ENCODE measurements at places on chromosomes 2 and 18.

DNA sequence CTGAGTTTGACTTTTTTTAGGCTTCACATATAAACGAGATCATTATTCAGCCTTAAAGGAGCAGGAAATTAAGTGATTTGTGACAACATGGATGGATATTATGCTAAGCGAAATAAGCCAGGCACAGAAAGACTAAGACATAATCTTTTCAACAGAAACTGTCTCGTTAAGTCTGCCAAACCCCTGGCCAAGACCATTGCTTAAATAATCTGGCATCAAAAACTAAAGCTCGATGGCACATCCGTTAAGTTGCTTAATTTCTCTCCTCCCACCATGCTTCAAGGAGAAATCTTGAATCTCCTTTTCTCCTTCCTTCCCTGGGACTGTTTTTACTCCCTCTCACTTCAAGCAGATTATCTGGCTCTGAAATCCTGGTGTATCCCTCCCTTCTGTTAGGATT lies 140.3 kb downstream of the GALNT14 start:
- DNase-seq, result no peak

GRCh38 chr2:49226360-49226759 lies 72.0 kb upstream of the FSHR start:
- DNase-seq, result no peak

GRCh38 chr2:239294571-239295054 lies 106.2 kb downstream of the HDAC4 start:
- no peak for DNase-seq

- no peak for DNase-seq
Measured at GRCh38 chr18:76943542-76944339, 121.4 kb downstream of the ZNF236 start.

GRCh38 chr2:31161637-31162036 lies 23.4 kb upstream of the GALNT14 start:
- no peak for DNase-seq

GRCh38 chr2:16907645-16908282 lies 242.1 kb upstream of the CYRIA start:
- DNase-seq, result no peak

DNA sequence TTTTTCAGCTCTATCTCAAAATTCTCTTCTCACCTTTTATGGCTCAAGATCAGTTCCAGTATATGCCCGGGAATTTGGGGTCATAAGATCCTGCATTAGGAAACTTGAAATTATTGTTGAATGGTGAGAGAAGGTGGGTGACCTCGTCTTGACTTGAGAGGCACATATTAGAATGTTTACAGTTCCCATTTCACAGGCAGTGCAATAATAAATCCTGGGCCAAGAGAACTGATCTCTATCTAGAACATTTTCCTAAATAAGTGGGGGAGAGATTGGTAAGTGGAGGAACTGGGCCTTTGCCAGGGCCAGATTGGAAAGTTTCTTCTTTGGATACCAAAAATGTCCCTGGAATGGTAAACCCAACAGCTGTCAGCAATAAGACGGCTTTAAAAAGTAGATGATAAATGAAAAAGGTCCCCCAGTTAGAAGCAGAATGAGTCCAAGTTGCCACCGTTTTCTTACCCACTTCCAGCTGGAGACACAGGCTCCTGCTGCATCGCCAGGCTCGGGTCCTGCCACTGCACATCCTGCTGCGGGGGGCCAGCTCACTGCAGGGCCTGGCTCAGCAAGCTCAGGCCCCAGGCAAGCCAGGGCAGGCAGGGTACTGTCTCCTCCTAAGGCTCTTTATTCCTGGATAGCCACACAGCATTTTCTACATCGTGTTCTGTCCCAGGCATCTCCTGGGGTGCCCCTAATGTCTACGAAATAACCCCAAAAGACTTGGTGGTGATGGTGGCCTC lies 126.4 kb upstream of the EPAS1 start:
- DNase-seq, result no peak

GRCh38 chr18:32450874-32451273 lies 19.8 kb downstream of the GAREM1 start:
- DNase-seq, result no peak

GRCh38 chr2:117856415-117857210 lies 42.1 kb downstream of the DDX18 start:
- DNase-seq, result no peak

DNA sequence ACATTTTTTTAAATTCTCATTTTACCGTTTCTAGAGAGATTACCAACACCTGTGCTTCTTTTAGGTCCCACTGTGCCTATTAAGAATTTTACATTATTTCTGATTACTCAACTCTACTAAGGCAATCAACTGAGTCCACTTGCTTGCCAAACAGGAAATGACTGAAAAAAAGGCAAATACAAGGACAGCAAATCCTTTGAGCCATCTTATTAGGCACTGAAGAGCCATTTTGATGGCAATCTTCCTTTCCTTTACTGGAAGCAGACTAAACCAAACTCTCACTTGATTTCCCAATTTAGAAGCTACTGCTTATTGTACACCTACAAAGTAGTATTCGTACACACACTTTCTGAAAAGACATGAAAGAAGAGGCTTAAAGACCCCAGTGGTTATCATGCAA lies 121.4 kb upstream of the COL3A1 start:
- DNase-seq, result no peak

DNA sequence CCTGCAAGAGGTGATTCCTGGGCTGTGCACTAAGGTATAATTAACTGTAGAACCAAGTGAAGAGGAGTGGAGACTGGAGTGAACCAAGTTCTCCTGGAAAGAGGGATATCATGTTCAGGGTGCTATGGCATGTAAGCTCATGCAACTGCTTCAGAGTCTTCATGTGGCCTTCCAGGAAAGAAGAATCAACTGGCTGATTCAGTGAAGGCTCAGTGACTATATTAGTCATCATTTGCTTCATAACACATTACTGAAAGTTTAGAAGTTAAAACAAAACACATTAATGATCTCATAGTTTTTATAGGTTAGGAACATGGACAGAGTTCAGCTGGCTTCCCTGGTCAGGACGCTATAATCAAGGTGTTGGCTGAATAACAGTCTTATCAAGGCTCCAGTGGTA lies 1200.8 kb upstream of the GYPC start:
- DNase-seq, result no peak

DNA sequence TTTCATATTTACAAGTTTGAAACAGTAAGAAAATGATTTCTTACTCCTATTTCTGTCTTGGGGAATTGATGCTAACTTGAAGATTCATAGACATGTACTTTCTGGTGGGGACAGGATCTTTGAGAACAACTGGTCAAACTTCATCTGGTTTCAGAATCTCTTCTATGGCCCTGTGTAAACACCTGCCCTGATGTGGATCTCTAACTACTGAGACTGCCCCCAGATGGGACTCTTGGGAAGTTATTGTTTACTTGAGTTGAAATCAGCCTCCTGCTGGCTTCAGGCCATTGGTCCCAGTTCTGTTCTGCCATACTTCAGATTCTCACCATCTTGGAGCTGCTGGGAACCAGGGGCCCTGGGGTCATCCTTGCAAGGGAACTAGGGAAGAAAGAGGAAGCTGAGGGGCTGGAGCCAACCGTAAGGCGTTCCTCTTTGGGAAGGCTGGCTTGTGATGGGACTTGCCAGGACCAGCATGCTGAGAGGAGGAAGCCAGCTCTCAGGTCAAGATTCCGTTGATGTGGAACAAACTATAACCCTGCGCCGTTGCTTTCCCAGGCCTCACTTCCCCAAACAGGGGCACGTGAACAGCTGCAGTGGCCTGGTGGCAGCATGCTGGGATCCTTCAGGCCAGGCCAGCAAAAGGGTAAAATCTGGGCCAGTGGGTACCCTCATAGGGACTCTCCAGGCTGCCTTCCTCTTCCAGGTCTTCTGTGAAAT lies 135.5 kb upstream of the CXCR4 start:
- DNase-seq, result no peak
